ENCODE measurements at places on chromosomes 6 and 20.

- no peak for DNase-seq
Observed at GRCh38 chr20:57869291-57869950, 159.6 kb upstream of the PMEPA1 start.

GRCh38 chr6:13507306-13507860 lies 20.0 kb upstream of the GFOD1 start:
- DNase-seq, result no peak

DNA sequence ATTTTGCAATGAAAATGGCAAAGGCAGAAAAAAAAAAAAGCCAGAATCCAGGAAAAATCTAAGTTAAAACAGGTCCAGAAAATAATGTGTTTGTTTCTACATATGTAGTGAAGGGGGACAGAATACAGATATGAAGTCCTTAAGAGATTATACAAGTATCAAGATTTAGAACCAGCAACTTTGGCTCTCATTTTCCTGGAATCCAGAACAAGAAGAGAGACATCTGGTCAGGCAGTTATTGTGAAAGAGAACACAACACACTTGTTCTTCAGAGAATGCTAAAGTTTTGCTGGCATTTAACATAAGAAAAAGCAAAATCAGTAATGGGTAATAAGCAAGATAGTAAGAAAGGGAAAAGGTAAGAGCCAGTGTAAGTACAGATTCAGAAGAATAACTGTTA lies 21.1 kb downstream of the BAG2 start:
- no peak for DNase-seq

- no peak for DNase-seq
Observed at GRCh38 chr20:24676978-24677370, 207.5 kb downstream of the SYNDIG1 start.

All from activated T-cell treated with anti-CD3 and anti-CD28 coated beads, Interleukin-2, amount 50 U/mL, for 72 hours (primary cell).